ENCODE measurements at places on chromosomes 2 and 18.

GRCh38 chr2:82395531-82395930, 2063.5 kb downstream of the SUCLG1 start:
- no peak for DNase-seq

- no peak for DNase-seq
Observed at GRCh38 chr2:16726577-16726976, 60.9 kb upstream of the CYRIA start.

GRCh38 chr2:169448316-169448715, 31.0 kb upstream of the BBS5 start:
- no peak for DNase-seq

DNA sequence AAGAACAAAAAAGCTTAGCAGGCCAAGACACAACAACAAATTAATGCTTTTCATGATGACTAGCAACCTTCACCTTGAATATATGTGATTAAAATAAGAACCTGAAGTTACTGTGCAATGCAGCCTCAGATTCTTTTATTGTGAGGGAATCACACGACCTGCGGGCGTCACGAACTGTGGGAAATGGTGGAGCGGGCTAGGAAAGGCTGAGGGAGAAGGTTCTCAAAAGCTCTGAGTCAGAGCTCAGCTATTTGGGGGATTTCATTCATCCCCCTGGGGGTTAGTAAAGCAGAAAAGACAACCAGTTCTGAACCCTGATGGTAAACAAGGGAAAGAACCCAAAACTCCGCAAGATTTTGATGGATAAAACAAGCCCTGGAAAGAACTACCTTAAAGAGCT, 89.3 kb upstream of the NCKAP5 start:
- DNase-seq = no peak

GRCh38 chr2:45741161-45741850, 89.8 kb downstream of the PRKCE start:
- DNase-seq = no peak
